ENCODE measurements at places on chromosomes 2 and 18.
A peak's percentile ranks its signal among the peaks of the same experiment; 100 is the strongest.

- DNase-seq: no peak
Observed at GRCh38 chr2:136766073-136766404, 694 bp downstream of the THSD7B start.

DNA sequence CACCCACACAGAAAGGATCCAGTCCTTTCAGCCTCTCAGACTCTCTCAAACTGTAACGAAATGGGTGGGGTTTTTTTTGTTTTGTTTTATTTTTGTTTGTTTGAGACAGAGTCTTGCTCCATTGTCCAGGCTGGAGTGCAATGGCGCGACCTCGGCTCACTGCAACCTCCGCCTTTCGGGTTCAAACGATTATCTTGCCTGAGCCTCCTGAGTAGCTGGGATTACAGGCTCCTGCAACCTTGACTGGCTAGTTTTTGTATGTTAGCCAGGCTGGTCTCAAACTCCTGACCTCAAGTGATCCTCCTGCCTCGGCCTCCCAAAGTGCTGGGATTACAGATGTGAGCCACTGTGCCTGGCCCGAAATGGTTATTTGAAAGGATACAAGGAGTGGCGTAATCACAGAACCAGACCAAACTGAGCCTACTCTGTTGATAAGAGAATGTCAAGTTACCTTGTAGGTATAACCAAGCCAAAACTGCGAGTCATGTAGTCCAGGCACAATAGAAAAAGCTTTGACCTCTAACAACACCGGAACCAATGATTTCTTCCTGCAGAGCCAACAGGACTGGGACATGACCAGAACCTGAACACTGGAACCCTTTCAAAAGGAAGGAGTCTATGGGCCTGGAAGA, 72.5 kb downstream of the NCAPH start:
- DNase-seq: no peak

DNA sequence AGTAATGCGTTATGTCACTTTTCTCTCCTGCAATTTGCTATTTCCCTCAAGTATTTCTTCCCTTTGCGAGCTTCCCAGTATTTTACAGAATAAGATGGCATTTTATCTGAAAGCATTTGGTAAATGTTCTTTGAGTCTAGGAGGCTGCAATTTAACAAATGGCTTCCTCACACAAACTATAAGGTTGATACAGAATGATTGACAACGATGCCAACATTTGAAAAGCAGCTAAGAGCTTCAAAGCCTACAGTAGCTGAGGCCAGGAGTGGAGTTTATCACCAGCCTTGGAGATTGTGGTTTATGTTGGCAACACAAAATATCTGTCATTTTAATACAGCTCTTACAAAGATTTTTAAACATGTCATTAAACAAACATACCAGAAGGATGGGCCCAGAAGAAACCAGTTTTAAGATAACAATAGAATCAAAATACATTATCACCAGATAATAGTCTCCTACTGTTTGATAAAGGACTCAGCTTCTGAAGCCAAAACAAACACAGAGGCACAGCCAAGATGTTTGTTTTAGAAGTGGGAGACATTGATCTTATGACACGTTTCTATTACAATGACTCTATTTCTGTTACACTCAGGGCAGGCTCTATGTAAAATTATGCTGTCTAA, 711.4 kb upstream of the ACVR2A start:
- DNase-seq: peak; percentile 72

GRCh38 chr18:28999726-29000125, 822.8 kb upstream of the CDH2 start:
- DNase-seq: no peak

DNA sequence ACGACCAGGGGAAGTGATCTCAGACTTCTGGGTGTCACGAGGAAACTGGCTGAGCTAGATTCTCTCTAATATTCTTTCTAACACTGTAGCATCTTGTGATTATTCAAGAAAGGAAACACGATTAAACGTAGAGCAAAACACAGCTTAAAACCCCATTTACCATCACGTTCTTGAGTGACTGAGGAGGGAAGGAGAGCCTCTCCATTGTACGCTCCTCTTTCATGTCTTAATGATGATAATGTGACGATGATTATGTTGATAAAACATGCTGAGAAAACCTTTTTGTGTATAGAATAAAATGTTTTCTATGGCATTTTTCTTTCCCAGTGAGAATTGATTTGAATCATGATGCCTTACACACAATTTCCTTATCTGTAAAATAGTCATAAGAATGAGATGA, 705.6 kb upstream of the ID2 start:
- no peak for DNase-seq

DNA sequence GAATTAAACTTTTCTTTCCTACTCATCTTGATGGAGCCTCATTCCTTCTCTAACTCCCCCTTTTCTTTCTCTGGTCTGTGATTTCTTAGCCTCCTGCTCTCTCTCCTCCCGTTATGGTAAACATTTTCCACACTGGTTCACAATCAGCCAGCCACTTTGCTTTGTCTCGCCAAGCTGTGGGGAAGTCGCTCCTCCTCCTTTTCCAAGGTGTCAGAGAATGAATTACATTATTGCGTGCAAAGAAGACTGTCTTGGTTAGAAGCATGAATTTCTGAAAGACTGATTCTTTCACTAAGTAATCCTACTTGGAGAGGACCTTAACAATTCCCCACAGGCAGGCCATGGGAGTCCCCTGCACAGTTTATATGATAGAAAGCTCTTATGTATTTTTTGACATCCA, 46.1 kb downstream of the RASGRP3 start:
- no peak for DNase-seq

- no peak for DNase-seq
Observed at GRCh38 chr2:47682216-47682749, 100.7 kb upstream of the MSH6 start.

- no peak for DNase-seq
Observed at GRCh38 chr18:3214855-3215637, 4.7 kb downstream of the MYOM1 start.

DNA sequence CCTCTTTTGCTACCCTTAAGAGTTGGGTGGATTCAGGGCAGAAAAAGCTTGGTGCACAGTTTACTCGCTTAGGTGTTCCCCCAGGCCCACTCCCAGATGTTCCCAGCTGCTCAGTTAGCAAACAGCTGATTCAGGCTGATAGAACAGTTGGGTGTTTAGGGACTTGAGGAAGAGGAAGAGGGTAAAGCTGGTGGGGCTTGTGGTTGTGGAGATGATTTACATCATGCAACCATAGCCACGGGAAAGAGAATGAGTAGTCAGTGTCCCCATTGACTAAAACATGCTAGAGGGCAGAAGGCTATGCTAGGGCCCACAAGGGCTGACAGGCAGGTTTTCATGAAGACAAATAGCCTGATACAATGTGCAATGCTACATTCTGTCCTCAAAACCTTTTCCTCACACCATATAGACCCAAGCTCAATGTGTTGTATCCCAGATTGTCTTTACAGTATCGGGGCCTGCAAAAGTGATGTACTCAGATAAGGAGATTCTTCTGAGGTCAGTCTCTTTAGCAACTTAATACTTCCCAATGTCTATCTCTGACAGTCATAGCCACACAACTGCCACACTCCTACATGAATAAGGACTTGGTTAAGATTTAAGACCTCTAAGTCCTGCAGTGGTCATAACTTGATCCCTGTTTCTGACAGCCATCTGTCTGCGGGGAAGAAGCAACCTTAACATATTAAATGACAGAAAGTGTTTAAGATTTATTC, 15.6 kb downstream of the COLEC12 start:
- no peak for DNase-seq

- DNase-seq: no peak
Observed at GRCh38 chr2:158966312-158966711, 2.1 kb upstream of the TANC1 start.

DNA sequence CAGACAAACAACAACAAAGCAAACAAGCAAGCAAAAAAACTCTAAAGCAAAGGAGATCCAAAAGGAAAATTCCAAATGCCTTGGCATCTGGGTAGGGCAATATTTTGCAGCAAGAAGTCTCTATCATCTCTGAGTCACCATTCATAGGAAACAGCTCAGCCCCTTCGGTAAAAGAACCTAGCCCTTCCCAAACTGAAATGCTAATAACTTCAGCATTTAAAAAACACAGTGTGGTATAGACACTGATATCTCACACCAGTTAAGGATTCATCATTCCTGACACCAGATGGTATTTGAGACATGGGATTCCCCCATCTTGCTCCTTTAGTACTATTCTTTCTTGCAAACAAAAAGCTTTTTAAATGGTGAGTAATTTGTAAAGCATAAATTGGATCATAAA, 491.8 kb downstream of the TXNL1 start:
- no peak for DNase-seq

DNA sequence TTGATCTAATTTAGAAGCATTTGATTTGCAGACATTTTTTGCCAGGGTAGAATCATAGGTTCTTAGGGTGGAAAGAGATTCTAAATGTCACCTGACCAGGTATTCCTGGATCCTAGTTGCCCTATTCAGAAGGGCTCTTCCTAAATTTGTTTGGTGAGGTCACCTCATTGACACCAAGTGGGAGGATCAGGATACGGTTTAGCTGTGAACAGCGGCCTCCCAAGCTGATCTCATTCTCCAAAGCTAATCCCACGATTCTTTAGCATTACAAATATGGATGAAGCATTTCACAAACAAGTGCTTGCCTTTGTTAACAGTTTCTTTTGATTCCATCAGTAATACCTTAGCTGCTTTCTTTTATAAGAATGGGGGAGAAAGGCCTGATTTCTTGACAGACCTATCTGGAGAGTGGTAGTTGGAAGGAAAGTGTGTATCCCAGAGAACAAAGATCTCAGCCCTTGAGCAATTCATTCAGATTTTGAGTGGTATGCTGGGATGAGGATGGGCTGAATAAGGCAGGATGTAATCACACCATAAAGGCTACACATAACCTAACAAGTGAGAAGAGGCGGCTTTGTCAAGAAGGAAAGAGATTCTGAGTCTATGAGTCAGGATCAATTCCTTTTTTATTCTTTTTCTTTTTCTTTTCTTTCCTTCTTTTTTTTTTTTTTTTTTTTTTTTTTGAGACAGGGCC, 16.6 kb downstream of the KCTD1 start:
- no peak for DNase-seq

- no peak for DNase-seq
Observed at GRCh38 chr2:216677439-216678097, 17.8 kb downstream of the IGFBP5 start.

GRCh38 chr2:74010087-74010541, 25.4 kb downstream of the TET3 start:
- peak; percentile 87 for DNase-seq

DNA sequence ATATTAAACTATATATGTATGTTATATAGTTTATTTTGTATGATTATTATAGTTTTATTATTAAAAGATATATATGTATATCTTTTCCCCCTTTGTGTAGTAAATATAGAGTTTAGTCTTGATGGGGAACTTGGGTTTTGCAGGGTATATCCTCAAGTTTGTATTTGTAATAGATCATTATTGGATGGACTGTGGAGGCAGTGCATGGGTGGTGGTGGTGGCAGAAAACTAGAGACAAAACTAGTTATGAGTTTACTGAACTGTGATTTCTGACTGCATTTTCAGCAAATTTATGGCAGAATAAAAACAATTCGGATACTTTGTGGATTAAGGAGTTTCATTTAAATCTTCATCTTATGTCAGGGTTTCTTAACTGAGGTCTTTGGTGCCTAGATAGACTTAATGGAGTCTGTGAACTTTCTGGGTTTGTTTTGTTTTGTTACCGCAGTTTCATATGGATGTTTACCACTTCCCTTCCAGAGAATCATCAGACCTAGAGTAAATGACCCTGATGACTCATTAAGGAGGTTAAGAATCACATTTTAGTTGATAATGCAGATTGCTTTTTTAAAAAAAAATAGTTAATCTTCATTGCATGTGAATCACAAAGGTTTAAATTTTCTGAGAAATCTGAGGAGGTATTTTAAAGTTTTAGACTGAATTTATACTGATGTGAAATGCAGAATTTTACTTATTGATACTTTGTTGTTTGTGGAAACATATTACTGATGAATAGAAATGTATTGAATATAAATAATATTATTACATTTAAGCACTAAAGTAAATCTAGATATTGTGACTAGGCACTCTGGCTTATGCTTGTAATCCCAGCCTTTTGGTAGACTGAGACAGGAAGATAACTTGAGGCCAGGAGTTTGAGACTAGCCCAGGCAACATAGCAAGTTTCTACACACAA, 14.5 kb downstream of the EPC2 start:
- no peak for DNase-seq

DNA sequence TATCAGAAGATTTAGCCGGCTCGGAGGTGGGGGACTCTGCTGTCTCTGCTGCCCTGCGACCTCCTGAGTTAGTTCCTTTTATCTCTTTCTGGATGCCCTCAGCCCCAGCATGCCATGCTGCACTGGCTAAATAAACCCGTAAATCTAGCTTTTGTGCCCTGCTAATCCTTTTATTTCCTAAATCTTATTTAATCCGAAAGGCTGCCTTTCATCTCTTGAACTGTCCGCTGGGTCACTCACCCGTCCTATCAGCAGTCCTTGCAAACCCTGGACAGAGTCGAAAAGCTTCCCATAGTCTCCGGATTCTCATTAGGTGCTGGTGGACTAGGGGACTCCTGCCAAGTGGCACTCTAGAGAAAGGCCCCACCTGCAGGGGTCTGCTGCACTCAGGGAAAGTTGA, 122.0 kb upstream of the APCDD1 start:
- no peak for DNase-seq

GRCh38 chr2:209574515-209574914, 150.7 kb downstream of the MAP2 start:
- no peak for DNase-seq

GRCh38 chr18:56412951-56413350, 225.4 kb downstream of the TXNL1 start:
- DNase-seq: no peak

GRCh38 chr2:55153584-55154299, 78.4 kb downstream of the CLHC1 start:
- no peak for DNase-seq

DNA sequence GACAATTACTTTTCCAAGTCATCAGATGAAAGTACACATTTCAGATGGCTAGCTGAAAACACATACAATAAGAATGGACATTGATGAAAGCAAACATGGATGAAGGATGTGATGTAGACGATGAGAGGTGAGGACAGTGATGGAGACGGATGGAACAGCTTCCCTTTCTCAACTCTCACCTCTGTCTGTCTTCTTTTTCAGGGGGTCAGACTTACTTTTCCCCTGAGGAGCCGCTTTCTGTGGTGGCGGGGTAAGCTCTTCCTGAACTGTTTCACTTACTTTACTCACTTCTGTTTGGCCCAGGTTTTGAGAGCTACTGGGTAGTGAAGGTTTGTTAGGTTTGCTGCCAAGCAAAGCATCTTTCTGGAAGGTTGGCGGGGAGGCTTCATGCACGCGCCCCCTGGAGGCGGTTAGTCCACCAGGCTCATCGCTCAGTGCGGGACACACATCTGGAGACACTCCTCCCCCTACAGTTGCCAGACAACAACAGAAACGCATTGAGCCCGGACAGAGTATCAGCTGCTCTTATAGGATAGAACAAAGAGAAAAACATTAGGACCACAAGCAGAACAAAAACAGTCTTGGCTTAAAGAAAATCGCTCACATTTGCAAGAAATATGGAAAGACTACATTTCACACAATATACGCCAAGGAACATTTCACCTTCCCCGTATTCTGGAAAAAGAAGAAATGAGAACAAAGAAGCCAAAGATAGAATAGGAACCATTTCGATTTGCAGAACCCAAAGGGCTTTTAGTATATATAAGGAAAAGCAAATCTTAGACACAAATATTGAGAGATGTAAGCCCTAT, 90.5 kb downstream of the MYOM1 start:
- DNase-seq: peak; percentile 46

- DNase-seq: no peak
Observed at GRCh38 chr2:70411483-70412125, 109.7 kb upstream of the FAM136A start.
